ENCODE measurements at places on chromosomes 2 and 18. TPM values are rescaled to one million over a fixed set of nuclear protein-coding genes. Genes with fewer than 3 reads are reported as not detected.

- peaks cover 16% of the 10 kb centered on the region for H3K4me1 ChIP-seq
- H3K4me3 ChIP-seq: no peak overlapping the region
- H3K36me3 ChIP-seq: no peaks in the 10 kb centered on the region
- peak overlapping the region; percentile 35 for H3K27ac ChIP-seq
- no peaks in the 10 kb centered on the region for H3K27me3 ChIP-seq
Observed at GRCh38 chr2:17594533-17595401, 54.3 kb downstream of the VSNL1 start.

DNA sequence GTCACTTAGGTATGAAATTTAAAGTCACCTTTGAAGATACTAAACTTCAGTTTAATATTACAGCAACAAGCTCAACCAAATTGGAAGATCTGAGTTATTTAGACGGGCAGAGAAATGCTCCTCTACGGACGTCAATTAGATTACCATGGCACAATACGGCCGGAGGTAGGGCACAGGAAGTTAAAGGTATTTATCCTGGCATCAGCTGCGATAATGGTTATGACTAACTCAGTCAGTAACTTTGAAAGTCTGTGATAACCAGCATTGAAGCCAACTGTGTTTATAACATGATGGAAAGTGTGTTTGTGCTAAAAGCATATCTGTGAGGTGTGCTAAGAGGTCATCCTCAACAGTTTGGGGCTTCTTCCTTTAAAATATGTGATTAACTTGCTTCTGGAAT, 117.3 kb downstream of the WDSUB1 start:
- DNase-seq: no peak
- peaks cover 8% of the 10 kb centered on the region for H3K4me1 ChIP-seq

The ADD2 gene
- 2.4 TPM for total RNA-seq

GRCh38 chr2:232240906-232241305, 137.6 kb upstream of the ALPP start:
- H3K4me1 ChIP-seq: no peaks in the 10 kb centered on the region
- no peaks in the 10 kb centered on the region for H3K36me3 ChIP-seq
- no peaks in the 10 kb centered on the region for H3K27me3 ChIP-seq
- no peak for DNase-seq
- H3K27ac ChIP-seq: no peak overlapping the region

The TRAF3IP1 gene
- 9.0 TPM for total RNA-seq

DNA sequence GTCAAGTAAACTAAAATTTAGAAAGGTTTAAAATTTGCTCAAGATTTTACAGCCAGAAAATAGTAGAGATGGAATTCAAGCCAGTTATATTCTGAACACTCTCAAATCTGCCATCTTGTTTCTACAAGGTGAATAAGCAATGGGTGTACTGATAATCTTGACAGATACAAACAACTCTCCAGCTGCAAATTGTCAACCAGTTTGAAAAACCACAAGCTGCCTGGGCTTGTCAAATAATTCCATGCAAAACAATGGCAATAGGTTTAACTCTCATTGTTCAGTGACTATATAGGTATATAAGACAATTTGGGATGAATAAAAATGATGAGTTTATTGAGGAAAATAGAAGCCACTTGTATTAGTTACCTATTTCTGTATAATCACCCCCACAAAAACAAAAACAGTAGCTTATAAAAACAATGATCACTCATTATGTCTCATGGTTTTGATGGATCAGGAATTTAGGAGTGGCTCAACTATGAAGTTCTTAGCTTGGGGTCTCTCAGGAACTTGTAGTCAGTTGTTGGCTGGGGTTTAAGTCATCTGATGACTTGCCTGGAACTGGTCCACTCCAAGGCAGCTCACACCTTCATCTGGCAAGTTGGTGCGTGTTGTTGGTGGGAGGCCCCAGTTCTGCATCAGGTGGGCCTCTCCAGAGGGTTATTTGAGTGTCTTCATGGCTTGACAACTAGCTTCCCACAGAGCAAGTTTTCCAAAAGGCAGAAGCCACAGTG, 12.6 kb upstream of the EVA1A start:
- H3K27me3 ChIP-seq: no peaks in the 10 kb centered on the region
- peaks cover 28% of the 10 kb centered on the region for H3K4me1 ChIP-seq
- H3K4me3 ChIP-seq: no peak overlapping the region
- H3K27ac ChIP-seq: no peak overlapping the region

DNA sequence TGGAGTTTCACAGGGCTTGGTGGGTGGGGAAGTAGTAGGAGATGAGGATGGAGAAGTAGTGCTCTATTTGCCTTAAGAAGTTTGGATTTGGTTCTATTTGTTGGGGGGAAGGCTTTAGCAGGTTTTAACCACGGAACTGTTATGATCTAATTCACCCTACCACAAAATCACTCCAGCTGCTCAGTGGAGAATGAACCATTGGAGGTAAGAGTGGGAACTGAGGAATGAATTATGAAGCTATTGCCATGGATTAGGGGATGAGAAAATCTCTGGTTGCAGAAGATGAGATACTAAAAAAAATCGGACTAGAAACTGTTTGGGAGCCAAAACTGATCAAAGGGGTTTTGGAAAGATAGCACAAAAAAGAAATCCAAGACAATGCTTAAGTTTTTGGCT, 488.9 kb downstream of the DLGAP1 start:
- H3K36me3 ChIP-seq: no peaks in the 10 kb centered on the region
- H3K27me3 ChIP-seq: no peaks in the 10 kb centered on the region
- peak overlapping the region; percentile 52 for H3K27ac ChIP-seq
- no peak overlapping the region for H3K4me3 ChIP-seq

GRCh38 chr18:58865033-58865590, 435 bp downstream of the ZNF532 start:
- peak overlapping the region; percentile 98 for H3K27ac ChIP-seq
- no peak for DNase-seq
- no peaks in the 10 kb centered on the region for H3K36me3 ChIP-seq
- no peaks in the 10 kb centered on the region for H3K27me3 ChIP-seq
- peaks cover 71% of the 10 kb centered on the region for H3K4me1 ChIP-seq

The SERPINB10 gene
- total RNA-seq: 0.93 TPM

DNA sequence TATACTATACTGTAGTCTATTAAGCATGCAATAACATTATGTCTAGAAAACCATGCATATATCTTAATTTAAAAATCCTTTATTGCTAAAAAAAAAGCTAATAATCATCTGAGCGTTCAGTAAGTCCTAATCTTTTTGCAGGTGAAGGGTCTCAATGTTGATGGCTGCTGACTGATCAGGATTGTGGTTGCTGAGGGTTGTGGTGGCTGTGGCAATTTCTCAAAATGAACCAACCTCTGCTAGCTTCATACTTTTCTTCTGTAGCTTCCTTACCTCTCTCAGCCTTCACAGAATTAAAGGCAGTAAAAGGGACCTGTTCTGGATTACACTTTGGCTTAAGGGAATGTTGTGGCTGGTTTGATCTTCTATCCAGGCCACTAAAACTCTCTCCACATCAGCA, 235.8 kb downstream of the NBAS start:
- no peak overlapping the region for H3K4me3 ChIP-seq
- no peak overlapping the region for H3K27ac ChIP-seq
- H3K27me3 ChIP-seq: no peaks in the 10 kb centered on the region
- H3K4me1 ChIP-seq: no peaks in the 10 kb centered on the region
- DNase-seq: no peak
- H3K36me3 ChIP-seq: no peaks in the 10 kb centered on the region

GRCh38 chr2:86297382-86298147, 39.9 kb downstream of the REEP1 start:
- no peak overlapping the region for H3K27ac ChIP-seq
- H3K4me1 ChIP-seq: peaks cover 9% of the 10 kb centered on the region
- DNase-seq: no peak
- no peaks in the 10 kb centered on the region for H3K27me3 ChIP-seq

DNA sequence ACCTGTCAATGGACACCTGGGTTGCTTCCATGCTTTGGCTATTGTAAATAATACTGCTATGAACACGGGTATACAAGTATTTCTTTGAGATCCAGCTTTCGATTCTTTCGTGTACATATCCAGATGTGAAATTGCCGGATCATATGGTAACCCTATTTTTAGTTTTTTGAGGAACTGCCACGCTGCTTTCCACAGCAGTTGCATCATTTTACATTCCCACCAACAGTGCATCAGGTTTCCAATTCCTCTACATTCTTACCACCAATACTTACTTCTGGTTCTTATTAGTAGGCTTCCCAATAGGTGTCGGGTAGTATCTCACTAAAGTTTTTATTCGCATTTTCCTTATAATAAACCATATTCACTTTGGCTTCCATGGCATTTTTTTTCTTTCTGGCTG, 69.6 kb downstream of the PID1 start:
- no peak overlapping the region for H3K27ac ChIP-seq
- H3K36me3 ChIP-seq: no peaks in the 10 kb centered on the region
- H3K4me1 ChIP-seq: no peaks in the 10 kb centered on the region
- no peaks in the 10 kb centered on the region for H3K27me3 ChIP-seq

The PAX8 gene
- total RNA-seq: 0.20 TPM

DNA sequence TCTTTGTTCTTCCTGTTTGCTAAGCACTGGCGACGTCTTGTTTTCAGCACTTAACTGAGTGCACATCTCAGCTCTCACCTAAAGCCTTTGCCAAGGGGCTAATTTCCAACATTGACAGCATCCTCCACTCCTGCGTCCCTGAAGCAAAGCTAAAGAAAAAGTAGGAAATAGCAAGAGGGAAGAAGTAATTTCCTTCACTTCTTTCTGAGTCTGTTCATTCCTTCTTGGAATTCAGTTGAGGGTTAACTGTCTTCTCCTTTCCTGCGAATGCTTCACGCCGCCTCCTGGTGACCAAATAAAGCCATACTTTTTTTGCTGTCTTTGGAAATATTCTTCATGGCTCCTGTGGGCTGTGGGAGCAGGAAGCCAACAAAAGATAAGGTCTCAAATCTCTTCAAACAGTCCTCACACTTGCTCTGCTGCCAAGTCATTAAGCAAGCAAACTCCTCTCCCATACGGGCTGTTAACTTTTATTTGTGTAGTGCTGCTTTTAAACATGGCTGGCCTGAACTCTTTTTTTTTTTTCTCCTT, 100.9 kb downstream of the DPP10 start:
- H3K36me3 ChIP-seq: no peaks in the 10 kb centered on the region
- peaks cover 19% of the 10 kb centered on the region for H3K4me1 ChIP-seq
- no peak overlapping the region for H3K4me3 ChIP-seq
- peak overlapping the region; percentile 62 for H3K27ac ChIP-seq
- H3K27me3 ChIP-seq: no peaks in the 10 kb centered on the region
- peak; percentile 71 for DNase-seq

The SERPINB13 gene
- not detected for total RNA-seq

The GPR45 gene
- not detected for total RNA-seq

- no peak for DNase-seq
- H3K36me3 ChIP-seq: peaks cover 2% of the 10 kb centered on the region
- peak overlapping the region; percentile 70 for H3K27ac ChIP-seq
- H3K27me3 ChIP-seq: no peaks in the 10 kb centered on the region
- H3K4me1 ChIP-seq: peaks cover 25% of the 10 kb centered on the region
Observed at GRCh38 chr2:105822186-105822585, 77.5 kb downstream of the NCK2 start.

The REG1B gene
- total RNA-seq: not detected

The DNER gene
- total RNA-seq: 0.37 TPM

DNA sequence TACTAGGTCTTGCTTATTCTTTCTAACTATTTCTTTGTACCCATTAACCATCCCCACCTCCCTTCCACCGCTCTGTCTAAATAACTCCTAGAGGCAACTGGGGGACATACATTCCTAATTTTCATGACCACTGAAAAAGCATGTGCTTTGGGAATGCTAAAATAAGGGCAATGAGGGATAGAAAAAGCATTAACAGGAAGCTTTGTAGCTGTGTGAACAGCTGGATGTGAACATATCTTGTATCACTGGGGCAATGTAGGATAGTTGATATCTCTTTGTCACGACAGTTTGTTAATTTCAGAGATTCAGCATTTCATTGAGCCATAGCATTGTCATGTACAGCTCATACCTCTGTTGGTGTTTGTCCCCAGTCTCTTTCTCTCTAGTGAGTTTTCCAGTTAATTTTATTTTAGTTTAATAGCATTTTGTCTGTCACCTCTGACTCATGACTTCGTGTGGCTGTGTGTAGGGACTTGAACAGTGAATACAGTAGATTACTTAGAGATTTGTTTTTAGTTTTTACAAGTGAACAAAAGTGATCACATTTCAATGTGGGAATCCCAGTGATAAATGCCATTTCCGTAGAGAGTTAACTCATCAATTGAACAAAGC, 230.3 kb upstream of the NRP2 start:
- H3K27me3 ChIP-seq: no peaks in the 10 kb centered on the region
- no peak for DNase-seq
- H3K36me3 ChIP-seq: no peaks in the 10 kb centered on the region
- H3K4me3 ChIP-seq: no peak overlapping the region

- H3K27ac ChIP-seq: peak overlapping the region; percentile 38
- no peaks in the 10 kb centered on the region for H3K36me3 ChIP-seq
- DNase-seq: peak; percentile 22
- H3K4me3 ChIP-seq: no peak overlapping the region
- H3K4me1 ChIP-seq: peaks cover 24% of the 10 kb centered on the region
Observed at GRCh38 chr2:196277002-196277401, 105.6 kb upstream of the STK17B start.
